MG63 (cell line): ENCODE measurements at places on chromosomes 16 and 17.

- no peak for DNase-seq
Measured at GRCh38 chr16:17411263-17411662, 59.5 kb downstream of the XYLT1 start.

DNA sequence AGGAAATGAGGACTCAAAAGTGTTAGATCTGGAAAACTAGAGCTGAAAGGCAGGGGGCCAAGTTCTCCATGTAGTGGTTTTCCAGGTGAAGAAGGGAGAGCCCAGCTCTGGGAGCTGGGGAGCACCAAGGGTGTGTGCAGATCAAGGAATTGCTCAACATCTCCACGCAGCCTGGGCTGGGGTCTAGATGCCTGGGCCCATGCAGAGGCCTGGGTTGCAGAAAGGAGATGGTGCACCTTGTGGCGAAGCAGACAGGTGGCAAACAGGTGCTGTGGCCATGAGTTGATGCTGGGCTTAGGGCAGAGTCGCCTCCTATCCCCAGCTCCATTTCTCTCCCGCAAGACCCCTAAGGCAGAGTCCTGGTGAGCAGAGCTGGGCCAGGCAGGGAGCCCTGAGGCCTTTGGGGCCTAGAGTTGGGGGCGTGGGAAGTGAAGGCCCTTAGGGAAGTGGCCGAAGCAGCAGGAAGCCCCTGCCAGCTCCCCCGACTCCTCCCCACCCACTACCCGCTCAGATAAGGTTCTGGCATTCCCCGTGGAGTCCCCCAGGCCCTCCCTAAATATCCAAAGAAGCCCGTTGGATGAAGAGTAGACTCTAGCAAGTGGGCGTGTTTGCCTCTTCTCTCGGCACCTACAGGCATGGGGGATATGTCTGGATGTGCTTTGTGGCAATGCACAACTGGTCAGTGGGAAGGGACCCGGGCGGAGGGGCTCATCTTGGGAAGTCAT lies 777 bp downstream of the FOXN1 start:
- DNase-seq: no peak

DNA sequence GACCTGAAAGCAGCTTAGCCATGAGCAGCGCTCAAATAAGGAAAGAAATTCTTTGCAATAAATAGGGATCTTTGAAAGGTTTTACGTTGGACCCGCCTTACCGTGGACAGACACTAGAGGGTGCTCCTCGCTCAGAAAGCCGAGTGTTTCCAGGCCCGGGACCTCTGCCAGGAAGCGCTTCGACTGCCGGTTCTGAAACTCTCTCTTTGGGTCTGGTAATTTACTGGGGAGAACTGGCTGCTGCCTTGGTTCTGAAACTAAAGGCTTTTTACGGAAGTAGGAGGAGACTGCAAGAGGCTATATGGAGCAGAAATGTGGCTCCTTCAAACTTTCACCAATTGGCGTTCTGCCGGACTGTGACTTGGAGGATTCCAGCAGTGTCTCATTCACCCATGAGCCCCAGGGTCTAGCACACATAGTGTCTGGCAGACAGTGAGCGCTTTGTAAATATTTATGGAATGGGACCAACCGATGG lies 45.6 kb upstream of the HOXB9 start:
- peak; percentile 88 for DNase-seq

DNA sequence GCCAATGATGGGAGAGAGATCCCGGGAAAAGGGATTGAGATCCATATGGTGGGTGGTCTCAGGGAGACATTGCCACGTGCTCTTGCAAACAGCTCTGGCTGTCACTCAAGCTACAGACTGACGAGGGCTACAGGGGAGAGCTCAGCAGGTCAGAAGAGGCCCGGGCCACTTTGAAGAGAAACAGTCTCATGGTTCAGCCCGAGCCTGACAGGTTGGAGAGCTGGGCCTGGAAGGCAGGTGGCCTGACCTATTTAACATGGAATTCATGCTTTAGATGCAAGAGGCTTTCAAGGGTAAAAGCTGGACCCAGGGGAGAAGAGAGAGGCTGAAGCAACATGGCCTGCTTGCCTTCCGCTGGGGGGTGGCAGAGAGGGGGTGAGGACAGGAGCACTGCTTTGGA lies 81.0 kb upstream of the BRD7 start:
- no peak for DNase-seq

GRCh38 chr16:12170103-12171040 lies 193.8 kb downstream of the SNX29 start:
- no peak for DNase-seq

- DNase-seq: no peak
Measured at GRCh38 chr17:63960430-63960829, 12.3 kb downstream of the SCN4A start.

DNA sequence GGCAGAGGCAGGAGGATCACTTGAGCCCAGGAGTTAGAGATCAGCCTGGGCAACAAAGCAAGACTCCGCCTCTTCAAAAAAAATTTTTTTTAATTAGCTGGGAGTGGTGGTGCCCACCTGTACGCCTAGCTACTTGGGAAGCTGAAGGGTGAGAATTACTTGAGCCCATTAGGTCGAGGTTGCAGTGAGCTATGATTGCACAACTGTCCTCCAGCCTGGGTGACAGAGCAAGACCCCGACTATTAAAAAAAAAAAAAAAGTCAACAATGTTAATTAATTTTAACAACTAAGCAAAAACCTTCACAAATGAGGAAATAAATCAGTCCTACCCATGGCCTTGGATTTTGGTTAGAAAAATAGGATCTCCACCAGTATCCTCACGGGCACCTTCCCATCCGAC lies 5.4 kb downstream of the DHX58 start:
- DNase-seq: no peak

GRCh38 chr17:48455791-48456190 lies 25.8 kb upstream of the SKAP1 start:
- no peak for DNase-seq

GRCh38 chr16:8237452-8237851 lies 352.9 kb downstream of the TMEM114 start:
- no peak for DNase-seq

DNA sequence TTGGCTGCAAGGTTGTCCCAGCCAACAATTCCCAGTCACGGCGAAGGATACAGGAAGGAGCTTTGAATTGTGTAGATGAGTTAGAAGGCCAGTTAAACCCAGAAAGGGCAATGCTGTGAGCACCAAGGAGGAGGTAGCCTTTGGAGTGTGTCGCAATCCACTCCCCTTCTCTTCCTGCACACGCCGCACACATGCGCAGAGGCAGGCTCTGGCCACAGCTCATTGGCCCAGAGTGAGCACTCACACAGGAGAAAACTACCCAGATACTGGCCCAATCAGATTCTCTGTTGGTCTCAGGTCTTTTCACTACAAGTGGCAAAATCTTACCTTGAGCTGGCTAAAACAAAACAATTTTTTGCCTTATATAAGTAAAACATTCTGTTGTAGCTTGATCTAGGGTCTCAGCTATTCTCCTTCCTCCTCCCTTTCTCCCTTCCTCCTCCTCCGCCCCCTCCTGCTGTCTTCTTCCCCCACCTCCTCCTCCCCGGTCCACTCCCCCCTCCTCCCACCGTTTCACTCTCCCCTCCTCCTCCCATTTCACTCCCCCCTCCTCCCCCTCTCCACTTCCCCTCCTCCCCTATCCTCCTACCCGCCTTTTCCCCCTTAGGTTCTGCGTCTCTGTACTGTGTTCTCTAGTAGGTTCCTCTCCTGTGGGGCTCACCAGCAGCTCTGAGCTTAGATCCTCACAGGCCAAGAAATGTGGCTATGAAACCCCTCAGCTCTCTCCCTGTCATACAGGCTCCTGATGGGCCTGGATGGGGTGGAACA lies 344.9 kb downstream of the CPPED1 start:
- no peak for DNase-seq

- DNase-seq: peak; percentile 72
Measured at GRCh38 chr17:42526031-42526444, 10.0 kb upstream of the NAGLU start.

- DNase-seq: no peak
Measured at GRCh38 chr17:60652454-60653247, 25.0 kb upstream of the BCAS3 start.

DNA sequence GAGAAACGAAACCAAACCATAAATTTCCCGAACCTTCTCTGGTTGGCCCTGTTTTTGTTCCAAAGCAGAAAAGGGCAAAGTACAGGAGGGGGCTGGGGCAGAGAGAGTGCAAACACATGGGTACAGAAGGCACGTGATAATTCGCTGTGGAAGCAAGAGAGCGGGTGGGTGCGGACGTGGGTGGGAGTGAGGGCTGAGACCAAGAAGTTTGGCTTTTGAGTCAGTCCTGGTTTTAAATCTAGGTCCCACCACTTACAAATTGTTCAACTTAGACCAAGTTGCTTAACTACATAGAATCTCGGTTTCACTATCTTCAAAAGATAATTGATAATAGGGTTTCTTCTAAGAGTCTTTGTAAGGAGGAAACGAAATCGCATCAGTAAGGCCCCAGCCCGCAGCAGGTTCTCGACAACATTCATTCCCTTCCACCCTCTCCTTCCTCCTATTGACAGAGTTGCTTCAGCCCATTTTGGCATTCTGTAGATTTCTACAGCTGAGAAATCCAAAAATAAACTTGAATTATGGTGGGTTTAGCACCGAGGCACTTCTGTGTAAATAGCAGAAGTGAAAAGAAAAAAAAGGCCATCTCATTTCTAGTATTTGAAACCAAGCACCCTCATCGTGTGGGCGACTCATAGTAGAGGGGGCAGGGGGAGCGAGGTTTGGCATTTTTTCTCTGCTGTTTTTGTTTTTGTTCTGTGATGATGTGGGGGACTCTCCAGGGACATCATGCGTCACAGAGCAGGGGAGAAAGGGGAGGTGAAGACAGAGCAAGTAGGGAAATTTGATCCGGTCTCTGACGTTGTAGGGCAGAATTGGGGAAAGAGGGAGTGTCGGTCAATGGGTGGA lies 33.6 kb upstream of the CCR7 start:
- no peak for DNase-seq

DNA sequence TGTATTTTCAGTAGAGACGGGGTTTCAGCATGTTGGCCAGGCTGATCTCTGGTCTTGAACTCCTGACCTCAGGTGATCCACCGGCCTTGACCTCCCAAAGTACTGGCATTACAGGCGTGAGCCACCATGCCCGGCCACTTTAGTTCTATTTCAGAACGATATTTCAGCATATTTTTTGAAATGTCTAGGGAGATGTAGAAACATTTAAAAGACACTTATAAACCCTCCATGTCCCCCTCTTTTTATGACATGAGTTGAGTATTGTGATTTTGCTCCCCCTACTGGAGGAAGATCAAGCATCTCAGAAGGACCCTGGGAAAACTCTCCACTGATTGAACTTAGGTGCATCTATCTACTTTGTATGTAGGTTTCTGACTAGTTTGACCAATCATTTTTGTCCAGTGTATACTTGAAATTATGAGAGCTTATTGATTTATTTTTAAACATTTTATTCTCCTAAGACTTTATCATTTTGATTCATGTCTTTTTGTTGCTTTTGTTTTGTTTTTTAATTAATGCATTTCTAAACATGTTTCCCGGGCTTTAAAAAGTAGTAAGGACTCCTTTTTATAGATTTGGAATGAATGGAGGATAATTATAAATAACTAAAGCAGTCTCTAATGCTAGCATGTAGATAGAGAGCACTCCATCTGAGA lies 105.1 kb downstream of the CHD9 start:
- no peak for DNase-seq
